D721Med (cell line): ENCODE measurements at places on chromosomes 3 and 15.

DNA sequence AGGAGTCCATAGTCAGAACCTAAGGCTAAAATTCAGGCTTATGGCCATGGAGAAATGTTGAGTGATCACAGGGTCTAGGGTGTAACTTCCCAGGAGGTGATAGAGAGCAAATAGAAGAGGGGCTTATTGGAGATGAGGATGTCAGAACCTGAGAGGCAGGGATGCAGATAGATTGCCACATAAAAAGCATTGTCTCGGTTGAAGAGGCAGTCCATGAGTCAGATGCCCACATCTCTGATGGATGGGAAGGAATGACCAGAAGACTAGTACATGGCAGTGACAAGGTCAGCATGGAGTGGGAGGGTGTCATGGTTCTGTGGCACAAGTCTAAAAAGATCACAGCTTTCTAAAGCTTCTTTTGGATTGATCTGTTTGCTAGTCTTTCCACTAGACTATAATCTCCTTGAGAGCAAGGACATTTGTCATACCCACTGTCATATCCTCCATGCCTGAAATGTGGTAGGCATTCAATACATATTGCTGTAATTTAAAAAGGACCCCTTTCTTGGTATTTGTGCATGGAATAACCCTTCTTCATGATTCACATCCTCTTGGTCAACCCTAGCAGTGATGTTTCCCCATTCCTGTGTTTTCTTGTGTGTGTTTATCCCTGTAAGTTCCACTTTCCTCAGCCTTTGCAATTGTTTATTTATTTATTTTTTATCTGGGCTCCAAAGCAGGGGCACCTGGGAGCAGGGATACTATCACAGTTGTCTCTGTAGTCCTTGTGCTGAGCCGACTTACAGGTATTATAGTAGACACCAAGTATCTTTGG lies 613.4 kb upstream of the CFAP20DC start:
- no peak for DNase-seq

DNA sequence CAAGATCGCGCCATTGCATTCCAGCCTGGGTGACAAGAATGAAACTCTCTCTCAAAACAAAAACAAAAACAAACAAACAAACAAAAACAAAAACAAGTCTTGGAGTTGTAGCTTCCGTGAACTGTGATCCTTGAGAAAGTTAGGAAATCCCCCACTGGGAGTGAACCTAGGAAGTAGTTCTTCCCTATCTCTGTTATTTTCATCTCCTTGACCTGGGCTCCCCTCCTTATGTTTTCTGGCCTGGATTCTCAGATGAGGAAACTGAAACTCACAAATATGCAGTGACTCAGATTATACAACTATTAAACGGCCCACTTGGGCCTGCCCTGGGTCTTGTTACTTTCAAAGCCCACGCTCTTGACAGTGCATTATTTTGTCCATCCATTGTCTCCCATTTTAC lies 29.7 kb downstream of the SAXO2 start:
- no peak for DNase-seq

DNA sequence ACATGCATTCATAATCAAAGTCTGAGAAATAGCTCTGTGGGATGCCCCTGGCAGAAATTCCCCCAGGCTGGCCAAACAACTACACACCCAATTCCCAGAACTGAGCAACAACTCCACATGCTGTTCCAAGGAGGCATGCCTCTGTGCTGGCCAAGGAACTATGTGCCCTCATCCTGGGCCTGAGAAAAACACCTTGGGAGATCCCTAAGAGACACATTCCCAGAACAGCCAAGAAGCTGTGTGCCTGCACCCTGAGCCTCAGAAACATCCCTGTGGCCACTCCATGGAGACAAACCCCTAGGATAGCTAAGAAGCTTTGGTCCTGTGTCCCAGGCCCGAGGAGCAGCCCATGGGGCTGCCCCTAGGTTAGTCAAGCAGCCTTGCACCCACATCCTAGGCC lies 92.3 kb upstream of the MME start:
- no peak for DNase-seq

GRCh38 chr3:169758359-169758994 lies 6.4 kb downstream of the TERC start:
- no peak for DNase-seq

DNA sequence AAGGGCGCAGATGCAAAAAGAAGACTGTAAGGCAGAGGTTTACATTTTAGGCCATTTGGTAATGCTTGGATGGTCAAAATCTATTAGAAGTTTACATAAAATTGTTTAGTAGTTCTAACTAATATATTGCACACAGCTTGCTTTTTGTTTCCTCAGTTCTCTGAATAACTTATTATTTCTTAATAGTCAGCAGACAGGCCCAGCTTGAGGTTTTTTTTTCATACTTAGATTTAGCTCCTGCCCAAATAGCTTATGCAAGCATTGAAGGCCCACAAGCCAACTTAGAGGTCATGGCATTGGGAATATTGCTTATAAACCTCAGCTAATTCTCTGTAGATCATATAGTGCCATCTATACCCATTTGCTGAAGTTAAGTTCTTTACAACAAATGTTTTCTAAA lies 172.5 kb downstream of the RAP2B start:
- no peak for DNase-seq

DNA sequence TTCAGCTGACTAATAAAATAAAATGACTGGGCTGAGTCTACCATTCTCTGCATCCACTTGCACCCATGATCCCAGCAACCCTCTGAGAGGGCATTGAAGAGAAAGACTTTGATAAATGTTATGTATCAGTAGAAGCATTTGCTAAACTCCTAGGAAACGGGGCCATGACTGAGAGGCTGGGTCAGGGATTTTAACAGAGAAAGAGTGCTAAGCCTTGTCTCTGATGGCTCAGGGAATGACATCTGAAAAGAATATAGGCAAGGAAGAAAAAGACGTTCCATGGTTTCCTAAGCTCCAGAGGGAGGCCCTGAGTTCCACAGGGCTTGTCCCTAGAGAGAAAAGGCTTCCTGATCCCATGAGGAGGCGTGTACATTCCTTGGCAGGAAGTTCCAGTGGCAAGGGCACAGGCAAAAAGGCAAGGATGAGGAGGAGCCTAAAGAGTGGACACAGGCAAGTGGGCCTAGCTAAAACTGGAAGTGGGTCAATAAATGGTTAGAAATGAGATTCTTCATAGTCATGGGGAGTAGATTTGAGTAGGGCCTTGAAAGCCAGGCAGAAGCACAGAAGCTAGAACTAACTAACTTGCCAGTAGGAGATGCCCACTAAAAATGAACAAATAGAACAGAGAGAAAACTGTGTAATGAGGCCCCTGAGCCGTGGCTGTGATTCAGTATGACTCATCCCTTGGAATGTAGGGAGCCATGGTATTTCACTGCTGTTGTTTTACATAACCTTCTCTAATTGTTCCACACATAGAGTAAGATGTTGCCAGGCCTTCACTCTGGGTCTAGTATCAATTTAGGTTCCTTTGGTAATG lies 44.9 kb upstream of the MANF start:
- DNase-seq = no peak

- DNase-seq = no peak
These were observed 1.2 kb upstream of the ARHGEF26 start for GRCh38 chr3:154119951-154120350.

GRCh38 chr3:190642016-190642415 lies 128.1 kb downstream of the IL1RAP start:
- no peak for DNase-seq

DNA sequence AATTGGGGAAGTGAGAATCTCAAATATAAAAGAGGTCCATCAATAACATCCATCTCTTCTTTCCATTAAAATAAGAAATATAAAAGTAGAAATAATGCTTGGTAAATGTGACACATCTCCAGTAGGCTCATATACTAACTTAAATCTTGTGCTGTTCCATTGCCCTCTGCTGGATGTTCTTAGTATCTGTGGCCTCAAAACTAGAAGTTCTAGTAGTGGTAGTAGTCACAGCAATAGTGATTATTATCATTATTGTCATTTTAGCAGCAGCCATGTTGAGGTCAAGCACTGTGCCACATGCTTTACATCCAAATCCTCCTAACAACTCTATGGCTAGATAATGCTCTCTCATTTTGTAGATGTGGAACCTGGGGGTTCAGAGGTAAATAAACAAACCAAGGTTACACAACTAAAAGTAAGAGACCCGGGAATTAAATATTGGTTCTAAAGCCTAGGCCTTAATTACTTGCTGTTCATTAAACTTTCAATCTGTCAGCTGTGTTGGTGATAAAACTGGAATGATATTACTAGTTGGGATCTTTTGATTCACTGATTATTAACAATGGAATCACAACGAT lies 20.2 kb upstream of the BTLA start:
- no peak for DNase-seq

GRCh38 chr15:99514306-99514705 lies 51.5 kb upstream of the MEF2A start:
- DNase-seq = no peak

DNA sequence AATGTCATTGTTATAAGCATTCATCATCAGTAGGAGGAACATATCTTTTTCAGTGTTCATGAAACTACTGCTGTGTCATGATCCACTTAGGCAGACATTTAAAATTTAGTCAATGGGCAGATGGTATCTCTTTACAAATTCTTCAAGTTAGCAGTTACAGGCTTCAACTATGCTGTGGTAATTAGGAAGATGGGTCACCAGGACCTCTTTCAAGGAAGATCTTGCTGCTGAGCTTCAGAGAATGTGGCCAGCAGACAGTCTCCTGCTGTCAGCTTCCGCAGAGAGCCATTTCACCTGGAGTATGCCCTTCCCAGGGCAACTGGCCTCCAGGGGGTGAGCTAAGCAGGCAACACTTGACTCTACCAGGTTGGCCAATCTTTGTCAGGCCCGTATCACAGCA lies 19.4 kb downstream of the IFT57 start:
- DNase-seq = no peak

DNA sequence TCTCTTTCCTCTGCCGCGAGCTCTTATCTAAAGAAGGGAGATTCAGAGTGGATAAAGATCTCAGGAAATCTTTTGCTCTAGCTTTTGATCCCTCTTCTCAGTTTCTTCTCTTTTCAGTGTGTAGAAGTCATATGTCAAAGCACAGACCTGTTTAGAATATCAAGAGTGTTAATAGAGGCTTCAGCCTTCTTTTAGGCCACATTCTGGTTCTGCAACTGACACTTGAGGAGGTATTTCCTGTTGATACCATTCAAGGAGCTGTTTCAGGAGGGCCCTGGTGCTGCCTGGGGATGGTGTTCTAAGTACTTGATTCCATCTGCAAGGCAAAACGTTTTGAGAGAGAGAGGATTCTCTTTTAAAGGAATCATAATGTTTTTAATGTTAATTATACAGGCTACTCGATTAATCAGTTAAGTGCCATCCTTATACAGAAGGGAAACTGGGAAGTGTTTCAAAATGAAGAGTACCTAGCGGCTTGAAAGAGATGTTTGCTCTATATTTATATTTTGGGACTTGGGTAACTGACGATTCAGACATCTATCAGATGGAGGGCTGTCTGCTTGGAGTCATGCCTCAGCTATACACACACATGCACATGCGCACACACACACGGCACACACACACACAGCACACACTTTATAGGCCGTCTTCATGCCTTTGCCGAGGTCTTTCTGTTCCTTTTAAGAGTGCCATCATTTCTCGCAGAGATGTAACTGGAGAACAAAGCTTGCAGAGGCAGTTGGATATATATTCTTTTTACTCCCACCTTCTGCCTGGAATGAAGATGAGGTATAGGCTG lies 313.9 kb downstream of the PTPRG start:
- DNase-seq = no peak

- no peak for DNase-seq
These were observed 28.2 kb downstream of the PPP4R2 start for GRCh38 chr3:73024836-73025235.

DNA sequence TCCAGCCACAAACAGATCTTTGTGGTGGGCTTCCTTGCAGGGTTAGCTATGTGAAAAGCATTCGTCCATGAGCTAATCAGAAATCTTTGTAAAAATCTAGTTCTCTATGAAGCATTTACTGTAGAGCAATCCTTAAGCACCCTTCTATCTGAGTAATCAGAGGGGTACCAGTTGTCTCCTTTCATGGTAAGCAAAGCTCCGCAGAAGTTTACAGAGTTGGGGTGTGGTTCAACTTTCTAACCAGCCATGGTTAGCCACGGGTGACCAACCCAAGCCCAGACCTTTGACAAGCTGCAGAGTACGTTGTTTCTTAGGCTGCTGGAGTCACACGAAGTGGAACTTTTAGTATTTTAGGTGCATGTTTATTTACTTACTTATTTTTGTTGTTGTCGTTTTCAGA lies 77.4 kb downstream of the FLNB start:
- no peak for DNase-seq

DNA sequence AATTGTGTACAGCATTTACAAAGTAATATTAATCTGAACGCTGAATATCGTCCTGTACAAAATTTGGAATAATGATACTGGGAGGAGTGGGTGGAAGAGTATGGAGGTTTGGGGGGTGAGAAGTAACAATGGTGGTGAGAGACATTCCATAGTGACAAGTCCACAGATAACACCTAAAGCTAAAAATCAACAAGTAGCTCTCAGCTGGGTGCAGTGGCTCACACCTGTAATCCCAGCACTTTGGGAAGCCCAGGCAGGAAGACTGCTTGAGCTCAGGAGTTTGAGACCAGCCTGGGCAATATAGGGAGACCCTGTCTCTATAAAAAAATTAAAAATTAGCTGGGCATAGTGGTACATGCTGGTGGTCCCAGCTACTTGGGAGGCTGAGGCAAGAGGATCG lies 5.1 kb downstream of the MRPS25 start:
- DNase-seq = no peak

DNA sequence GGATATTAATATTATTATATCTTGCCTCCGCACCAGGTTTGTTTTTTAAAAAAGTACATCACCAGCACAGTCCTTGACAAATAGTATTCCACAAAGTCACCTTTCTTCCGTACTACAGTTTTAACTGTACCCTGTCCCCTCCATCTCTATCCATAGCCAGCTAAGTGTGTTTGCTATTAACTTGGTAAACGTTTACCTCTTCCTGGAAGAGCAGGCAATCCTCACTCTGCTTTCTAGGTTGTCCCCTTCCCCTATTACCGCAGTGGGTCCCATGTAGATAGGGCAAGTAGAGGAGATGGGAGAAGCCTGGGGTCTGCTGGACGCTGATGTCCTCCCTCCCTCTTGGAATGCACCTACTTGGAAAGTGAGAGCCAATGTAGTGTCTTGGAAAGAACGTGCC lies 83.9 kb upstream of the ETV5 start:
- DNase-seq = no peak

DNA sequence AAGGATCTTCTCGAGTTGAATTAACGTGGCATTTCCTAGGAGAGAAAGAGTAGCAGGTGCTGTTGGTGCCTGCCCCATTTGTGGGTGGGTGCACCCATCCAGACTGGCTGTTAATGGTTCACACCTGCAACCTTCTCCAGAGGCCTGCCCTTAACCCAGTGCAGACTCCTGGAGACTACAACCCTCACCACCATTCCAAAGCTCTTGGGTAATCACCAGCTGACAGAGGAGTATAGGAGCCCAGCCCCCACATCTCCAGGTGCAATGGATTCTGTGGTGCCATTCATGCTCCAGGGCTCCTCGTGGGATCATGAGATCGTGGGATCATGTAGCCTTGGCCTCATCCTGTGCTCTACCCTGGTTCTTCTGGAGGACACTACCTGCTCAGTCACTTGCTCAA lies 60.2 kb downstream of the SEMA5B start:
- no peak for DNase-seq

- DNase-seq = no peak
These were observed 2.1 kb downstream of the SLC41A3 start for GRCh38 chr3:126081618-126082361.
